Cardiac atrium fibroblast (primary cell): ENCODE measurements at places on chromosomes 4 and X. TPM values are rescaled to one million over a fixed set of nuclear protein-coding genes. Genes with fewer than 3 reads are reported as not detected.

Gene CABS1
- total RNA-seq, result not detected in 2 replicates

Gene NEIL3
- 0.65 and 1.3 TPM in 2 replicates for total RNA-seq

Gene ABCG2
- under 0.01 and 0.32 TPM in 2 replicates for total RNA-seq

Gene PAGE2
- total RNA-seq, result not detected in 2 replicates

Gene PAGE1
- not detected in 2 replicates for total RNA-seq

Gene PKD2
- 20.8 and 23.3 TPM in 2 replicates for total RNA-seq

Gene TMSB15B
- 5.3 and 12.6 TPM in 2 replicates for total RNA-seq

Gene HSFX1
- total RNA-seq, result 0.54 TPM in 1 of 2 replicates, not detected in the other
